ENCODE measurements at places on chromosomes 16 and 17.
A peak's percentile ranks its signal among the peaks of the same experiment; 100 is the strongest.

DNA sequence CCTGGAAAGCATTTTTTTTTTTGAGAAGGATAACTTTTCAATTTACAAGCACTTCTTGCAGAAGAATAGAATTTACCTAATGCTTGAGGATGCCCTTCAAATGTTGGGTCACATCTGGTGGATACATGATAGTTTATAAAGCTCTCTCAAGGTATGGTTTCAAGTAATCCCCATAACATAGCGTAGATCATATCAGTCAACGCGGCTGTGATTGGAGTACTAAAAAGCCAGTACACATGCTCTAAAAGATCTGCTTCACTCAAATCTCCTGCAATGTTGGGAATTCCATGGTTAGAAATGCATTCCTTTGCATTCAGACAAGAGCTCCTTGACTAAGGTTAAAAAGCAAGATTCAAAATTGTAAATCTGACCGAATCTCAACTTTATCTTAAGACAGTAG lies 3.9 kb upstream of the KCNJ16 start:
- no peak for DNase-seq

- DNase-seq: no peak
Observed at GRCh38 chr17:71850812-71851211, 270.0 kb upstream of the SOX9 start.

GRCh38 chr16:53892155-53892554 lies 188.2 kb downstream of the FTO start:
- peak; percentile 76 for DNase-seq

DNA sequence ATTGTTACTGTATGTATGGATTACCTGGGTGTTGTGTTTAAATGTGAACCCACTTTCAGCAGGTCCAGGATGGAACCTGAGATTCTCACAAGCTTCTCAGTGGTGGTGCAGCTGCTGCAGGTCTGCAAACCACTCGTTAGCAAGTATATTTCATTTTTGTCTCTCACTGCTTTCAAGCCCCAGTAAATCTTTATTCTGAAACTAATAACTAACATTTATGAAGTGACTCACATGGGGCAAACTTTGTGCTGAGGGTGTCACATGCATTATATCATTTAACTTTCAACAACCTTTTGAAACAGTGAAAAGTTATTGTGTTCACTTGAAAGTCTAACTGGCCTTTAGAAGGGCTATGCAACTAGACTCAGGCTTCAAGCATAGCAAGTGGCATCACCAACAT lies 98.9 kb upstream of the DYNLRB2 start:
- no peak for DNase-seq

DNA sequence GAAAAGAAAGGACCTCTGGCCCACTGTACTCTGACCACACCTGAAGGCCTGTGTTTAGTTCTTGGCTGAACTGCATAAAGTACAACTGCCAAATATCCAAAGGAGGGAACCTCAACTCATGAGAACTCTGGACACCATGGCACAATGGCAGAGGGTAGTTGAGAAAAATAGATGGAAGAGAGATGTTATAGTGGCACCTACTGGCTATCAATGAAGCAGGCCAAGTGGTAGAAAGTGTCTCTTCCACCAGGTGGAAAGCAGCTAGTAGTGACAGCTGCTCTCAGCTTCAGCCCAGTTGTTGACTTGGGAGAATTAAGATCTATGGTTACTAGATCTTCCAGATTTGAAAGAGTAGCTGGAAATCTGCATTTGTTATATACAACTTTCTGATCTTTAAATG lies 3.2 kb downstream of the MED31 start:
- no peak for DNase-seq

DNA sequence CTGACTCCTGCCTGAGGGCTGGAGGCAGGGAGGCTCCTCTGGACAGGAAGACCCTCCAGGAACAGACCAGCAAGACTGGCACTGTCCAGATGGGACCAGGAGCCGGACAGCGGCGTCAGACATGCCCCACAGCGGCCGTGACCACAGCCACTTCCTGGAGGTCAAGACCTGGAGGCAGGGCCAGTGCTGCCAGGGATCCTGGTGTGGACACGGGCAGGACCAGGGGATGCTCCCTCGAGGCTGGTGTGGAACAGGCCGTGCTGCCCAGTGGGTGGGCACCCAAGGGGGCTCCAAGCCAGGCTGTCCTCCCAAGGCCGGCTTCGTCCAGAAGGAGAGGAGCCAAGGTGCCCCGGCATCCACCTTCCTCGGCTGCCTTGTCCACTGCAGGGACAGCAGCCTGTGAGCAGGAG lies 4.5 kb upstream of the CCDC57 start:
- peak; percentile 6 for DNase-seq

DNA sequence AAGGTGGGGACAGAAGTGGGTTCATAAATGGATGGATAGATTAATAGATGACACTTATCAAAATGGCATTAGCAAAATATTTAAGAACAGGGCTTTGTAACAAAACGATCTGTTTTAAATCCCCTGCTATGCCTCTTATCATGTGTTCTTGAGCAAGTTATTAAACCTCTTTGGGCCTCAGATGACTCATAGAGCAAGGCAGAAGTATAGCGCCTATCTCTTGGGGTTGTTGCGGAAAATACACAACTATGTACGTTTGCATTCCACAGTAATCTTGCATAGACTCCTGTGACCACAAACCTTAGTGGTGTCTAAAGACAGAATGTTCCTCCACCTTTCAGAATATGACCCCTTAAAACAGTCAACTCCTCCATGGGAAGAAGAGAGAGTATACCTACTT lies 116.8 kb downstream of the CDYL2 start:
- DNase-seq: peak; percentile 54

GRCh38 chr17:28878981-28879380 lies 18.6 kb downstream of the FLOT2 start:
- DNase-seq: peak; percentile 69

Measured in hepatocyte (in vitro differentiated cells).